ENCODE measurements at places on chromosomes 5 and 9.

GRCh38 chr5:120454094-120454798 lies 9.9 kb upstream of the PRR16 start:
- no peak for DNase-seq

- DNase-seq, result no peak
Observed at GRCh38 chr5:111762895-111763294, 5.9 kb upstream of the NREP start.

DNA sequence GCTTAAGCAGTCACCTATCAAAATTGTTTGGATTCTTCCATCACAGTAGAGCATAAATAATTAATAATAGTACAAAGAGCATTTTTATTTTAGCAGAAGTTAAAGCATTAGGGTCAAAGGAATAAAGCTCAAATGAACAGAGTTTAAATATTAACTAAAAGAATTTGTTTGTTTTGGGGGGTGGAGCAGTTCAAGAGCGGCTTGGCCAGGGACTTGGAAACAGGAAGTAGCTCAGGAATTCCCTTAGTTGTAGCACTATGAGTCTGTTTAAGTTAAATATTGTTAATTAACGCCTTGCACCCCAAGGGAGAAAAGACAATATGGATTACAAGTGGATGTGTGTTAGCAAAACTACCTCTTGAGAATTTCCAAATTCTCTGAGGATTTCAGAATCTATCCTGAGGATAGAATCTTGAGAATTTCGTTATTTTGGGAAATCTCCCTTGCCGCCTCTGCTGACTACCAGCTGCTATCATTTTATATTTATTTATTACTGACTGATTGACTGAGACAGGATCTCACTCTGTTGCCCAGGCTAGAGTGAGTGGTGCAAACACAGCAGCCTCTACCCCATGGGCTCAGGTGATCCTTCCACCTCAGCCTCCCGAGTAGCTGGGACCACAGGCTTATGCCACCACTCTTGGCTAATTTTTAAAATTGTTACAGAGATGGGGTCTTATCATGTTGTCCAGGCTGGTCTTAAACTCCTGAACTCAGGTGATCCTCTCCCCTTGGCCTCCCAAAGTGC lies 96.7 kb upstream of the CHD1 start:
- no peak for DNase-seq

GRCh38 chr9:10059044-10059443 lies 553.8 kb downstream of the PTPRD start:
- no peak for DNase-seq

Measured in activated gamma-delta T cell (primary cell).